ENCODE measurements at places on chromosomes 12 and 14. TPM values are rescaled to one million over a fixed set of nuclear protein-coding genes. Genes with fewer than 3 reads are reported as not detected.

ANHX gene
- not detected for total RNA-seq

- no peaks in the 10 kb centered on the region for H3K36me3 ChIP-seq
- no peak for DNase-seq
- no peak overlapping the region for H3K4me3 ChIP-seq
- H3K27me3 ChIP-seq = no peaks in the 10 kb centered on the region
- H3K4me1 ChIP-seq = no peaks in the 10 kb centered on the region
These were observed 78.6 kb downstream of the IFNG-AS1 start for GRCh38 chr12:68067762-68068376.

PTCSC3 gene
- total RNA-seq = not detected

DNA sequence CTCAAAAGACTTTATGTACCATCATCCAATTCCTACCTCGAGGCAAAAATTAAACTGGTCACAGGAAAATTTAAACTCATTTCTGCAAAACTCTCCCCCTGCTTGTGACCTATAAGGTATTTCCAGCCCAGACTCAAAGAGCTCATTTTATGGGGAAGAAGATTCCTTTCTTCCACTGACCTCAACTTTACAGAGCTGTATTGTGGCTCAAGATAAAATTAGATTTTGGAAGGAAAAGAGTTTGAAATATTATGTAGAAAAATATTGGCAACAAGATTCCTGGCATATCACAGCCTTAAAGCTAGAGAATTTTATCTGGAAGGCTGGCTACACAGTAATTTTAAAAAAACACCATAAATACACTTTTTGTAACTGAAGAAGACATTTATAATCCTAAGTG lies 91.7 kb downstream of the STXBP6 start:
- H3K4me1 ChIP-seq = peaks cover 20% of the 10 kb centered on the region
- no peaks in the 10 kb centered on the region for H3K36me3 ChIP-seq
- H3K27me3 ChIP-seq = no peaks in the 10 kb centered on the region
- DNase-seq = no peak

HCAR1 gene
- 0.06 TPM for total RNA-seq

CNTN1 gene
- total RNA-seq = 6.6 TPM

SAMD4A gene
- total RNA-seq = 9.8 TPM

- H3K27me3 ChIP-seq = no peaks in the 10 kb centered on the region
- no peaks in the 10 kb centered on the region for H3K4me1 ChIP-seq
- H3K36me3 ChIP-seq = no peaks in the 10 kb centered on the region
- DNase-seq = no peak
These were observed 110.6 kb downstream of the BMP4 start for GRCh38 chr14:53845813-53846693.

DNA sequence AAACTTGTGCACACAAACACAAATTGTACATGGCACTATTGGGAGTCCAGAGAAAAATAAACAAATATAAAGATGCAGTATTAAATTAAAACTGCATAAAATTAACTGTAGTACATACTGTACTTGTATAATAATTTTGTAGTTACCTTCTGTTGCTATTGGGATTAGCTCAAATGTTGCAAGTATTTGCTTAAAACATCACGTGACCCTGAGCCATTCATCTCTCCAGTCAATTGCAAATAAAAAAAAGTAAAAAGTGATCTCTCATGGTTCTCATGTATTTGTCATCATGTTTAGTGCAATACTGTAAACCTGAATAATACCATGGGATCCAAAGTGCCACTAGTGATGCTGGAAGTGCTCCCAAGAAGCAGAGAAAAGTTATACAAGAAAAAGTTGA lies 88.1 kb upstream of the NAV3 start:
- H3K4me3 ChIP-seq = no peak overlapping the region
- DNase-seq = no peak
- no peak overlapping the region for H3K27ac ChIP-seq
- H3K4me1 ChIP-seq = no peaks in the 10 kb centered on the region
- no peaks in the 10 kb centered on the region for H3K27me3 ChIP-seq

PACS2 gene
- 36.9 TPM for total RNA-seq

- no peak overlapping the region for H3K4me3 ChIP-seq
- no peaks in the 10 kb centered on the region for H3K27me3 ChIP-seq
- no peak for DNase-seq
- peaks cover 11% of the 10 kb centered on the region for H3K4me1 ChIP-seq
- no peak overlapping the region for H3K27ac ChIP-seq
These were observed 26.4 kb downstream of the SIX1 start for GRCh38 chr14:60622917-60623257.

GRCh38 chr12:75269209-75269608 lies 59.6 kb upstream of the KCNC2 start:
- H3K4me1 ChIP-seq = no peaks in the 10 kb centered on the region
- H3K36me3 ChIP-seq = no peaks in the 10 kb centered on the region
- no peak overlapping the region for H3K27ac ChIP-seq
- H3K27me3 ChIP-seq = no peaks in the 10 kb centered on the region
- no peak overlapping the region for H3K4me3 ChIP-seq
- no peak for DNase-seq

- no peaks in the 10 kb centered on the region for H3K4me1 ChIP-seq
- H3K27me3 ChIP-seq = no peaks in the 10 kb centered on the region
- DNase-seq = no peak
- H3K27ac ChIP-seq = no peak overlapping the region
These were observed 42.9 kb upstream of the STK38L start for GRCh38 chr12:27201169-27201568.

DNA sequence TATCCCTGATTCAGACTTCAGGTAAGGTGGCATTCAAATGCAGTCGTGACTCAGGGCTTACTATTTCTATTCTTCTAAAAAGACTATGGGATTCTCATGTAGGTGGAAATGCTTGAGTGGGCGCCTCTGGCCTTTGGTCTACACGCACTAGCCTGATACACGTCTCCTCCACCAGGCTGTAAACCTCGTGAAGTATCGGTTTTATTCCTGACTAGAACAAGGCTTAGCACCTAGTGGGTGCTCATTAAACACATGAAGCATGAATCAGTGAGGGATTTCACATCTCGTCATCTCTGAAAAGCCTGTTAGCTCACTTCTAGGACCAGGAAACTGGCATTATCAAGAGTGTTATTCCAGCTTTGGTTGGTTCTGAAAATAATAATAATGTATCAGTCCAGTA lies 17.7 kb upstream of the HNF1A start:
- H3K4me1 ChIP-seq = no peaks in the 10 kb centered on the region
- no peak overlapping the region for H3K4me3 ChIP-seq
- H3K36me3 ChIP-seq = no peaks in the 10 kb centered on the region
- no peak overlapping the region for H3K27ac ChIP-seq
- no peaks in the 10 kb centered on the region for H3K27me3 ChIP-seq
- no peak for DNase-seq

DNA sequence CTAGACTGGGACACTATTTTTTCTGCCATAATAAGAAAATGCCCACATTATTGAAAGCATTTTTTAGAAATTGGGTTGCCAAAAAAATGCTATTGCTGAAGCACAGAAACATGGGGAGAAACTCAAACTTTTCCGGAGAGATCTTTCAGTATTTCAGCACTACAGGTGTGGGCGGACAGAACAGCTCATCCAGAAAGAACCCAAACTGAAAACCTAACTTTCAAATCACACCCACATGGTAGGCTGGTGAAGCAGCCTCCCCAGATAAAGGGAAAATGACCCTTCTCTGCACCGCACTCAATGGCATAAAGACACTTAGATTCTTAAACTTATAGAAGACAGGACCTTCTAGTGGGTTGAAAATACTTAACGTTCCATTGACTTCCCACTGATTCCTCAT lies 62.3 kb upstream of the TMPO start:
- no peak for DNase-seq
- H3K4me3 ChIP-seq = no peak overlapping the region
- no peaks in the 10 kb centered on the region for H3K27me3 ChIP-seq
- no peak overlapping the region for H3K27ac ChIP-seq
- H3K4me1 ChIP-seq = no peaks in the 10 kb centered on the region

LYZ gene
- total RNA-seq = 242 TPM

DNA sequence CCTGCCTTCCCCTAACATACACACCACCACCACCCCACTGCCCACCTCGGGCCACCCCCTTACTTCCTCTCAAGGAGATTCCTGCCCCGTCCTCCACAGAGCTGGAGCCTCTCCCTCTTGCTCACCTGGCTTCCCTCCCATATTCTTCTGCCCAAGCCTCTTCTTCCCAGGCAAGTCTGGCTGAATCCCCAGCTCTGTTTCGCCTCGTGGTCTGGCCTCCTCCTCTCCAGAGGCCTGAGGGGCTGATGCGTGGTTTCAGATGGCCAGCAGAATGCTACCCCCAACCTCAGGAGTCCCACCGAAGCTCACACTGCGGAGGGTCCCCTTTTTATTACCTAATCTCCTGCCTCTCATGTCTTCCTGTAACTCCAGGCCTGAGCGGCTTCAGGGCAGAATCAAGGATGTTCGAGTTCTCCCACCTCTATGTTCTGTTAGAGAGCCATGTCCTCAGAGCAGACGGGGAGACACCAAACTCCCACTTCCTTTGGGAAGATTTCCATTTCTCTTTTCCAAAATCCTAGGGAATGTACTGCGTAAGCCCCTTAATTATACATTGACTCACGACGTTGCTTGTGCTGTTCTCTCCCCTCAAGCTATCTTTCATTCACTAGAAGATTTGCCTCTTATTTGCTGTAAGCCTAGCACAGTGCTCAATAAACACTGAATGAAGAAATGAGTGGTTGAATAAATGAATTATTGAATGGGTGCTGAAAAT lies 33.9 kb upstream of the LTBP2 start:
- H3K27me3 ChIP-seq = no peaks in the 10 kb centered on the region
- peaks cover 6% of the 10 kb centered on the region for H3K4me1 ChIP-seq
- H3K27ac ChIP-seq = no peak overlapping the region

DNA sequence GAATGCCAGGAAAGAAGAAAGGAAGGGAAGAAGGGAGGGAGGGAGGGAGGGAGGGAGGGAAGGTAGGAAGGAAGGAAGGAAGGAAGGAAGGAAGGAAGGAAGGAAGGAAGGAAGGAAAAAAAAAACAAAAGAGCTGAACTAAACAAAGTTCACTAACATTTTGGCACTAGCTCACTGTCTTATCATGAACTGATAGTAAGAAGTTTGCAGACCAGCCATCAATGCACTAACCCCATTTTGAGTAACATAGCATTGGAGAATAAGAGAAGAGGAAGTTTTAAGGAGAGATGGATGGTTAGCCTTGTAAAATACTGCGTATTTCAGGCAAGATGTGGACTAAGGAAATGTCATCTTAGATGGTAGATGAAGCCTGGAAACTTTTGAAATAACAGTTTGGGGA lies 1136.0 kb downstream of the FLRT2 start:
- no peaks in the 10 kb centered on the region for H3K27me3 ChIP-seq
- no peak overlapping the region for H3K27ac ChIP-seq
- DNase-seq = no peak

RILPL1 gene
- 4.4 TPM for total RNA-seq

DNA sequence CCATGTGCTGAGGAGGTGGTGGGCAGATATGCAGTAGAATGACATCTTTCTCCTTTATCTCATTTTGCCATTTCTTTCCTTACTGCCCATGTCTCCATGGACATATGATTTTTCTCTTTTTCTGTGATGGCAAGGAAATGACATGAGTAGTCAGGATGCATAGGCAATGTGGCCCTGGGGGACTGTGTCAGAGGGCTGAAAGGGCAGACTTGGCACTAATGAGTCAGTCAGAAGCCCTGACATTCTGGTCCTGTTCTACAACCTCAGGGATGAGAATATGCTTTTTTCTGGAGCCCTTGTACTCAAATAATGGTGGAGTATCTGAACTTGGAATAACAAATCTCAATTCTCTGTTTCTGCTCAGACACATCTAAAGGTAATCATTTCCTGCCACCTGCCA lies 167.8 kb downstream of the TMEM117 start:
- no peaks in the 10 kb centered on the region for H3K4me1 ChIP-seq
- DNase-seq = no peak
- no peak overlapping the region for H3K4me3 ChIP-seq
- H3K27me3 ChIP-seq = no peaks in the 10 kb centered on the region
- no peaks in the 10 kb centered on the region for H3K36me3 ChIP-seq

Measured in pancreas (tissue), 10 donors.